GDM1 (cell line): ENCODE measurements at places on chromosomes 1 and 21.

DNA sequence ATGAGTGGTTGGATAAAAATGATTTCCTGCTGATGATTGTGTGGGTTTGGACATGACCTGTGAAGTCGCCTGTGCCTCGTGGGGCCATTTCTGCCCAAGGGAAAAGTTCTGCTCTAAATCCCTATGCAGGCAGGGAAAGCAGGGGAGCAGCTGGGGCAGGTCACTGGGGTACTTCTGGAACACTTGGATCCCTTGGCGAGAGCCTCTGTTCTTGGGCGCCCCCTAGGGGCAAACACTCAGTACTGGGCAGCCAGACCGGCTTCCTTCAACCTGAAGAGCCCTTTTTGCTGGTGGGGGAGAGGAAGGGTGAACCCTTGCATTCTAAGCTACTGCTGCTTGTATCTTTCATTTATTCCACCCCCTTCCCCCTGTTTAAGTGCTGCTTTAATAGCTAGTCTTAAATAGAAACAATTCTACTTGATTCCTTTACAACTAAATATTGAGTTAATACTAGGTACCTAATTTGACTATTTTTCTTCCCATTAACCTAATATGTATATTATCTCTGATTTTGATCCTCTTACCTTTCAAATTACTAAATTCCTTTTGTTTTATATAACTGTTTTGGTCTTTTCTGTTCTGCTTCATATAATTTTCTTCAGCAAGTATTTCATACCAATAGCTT is 5.1 kb upstream of the CLEC20A start:
- DNase-seq = peak; percentile 33

DNA sequence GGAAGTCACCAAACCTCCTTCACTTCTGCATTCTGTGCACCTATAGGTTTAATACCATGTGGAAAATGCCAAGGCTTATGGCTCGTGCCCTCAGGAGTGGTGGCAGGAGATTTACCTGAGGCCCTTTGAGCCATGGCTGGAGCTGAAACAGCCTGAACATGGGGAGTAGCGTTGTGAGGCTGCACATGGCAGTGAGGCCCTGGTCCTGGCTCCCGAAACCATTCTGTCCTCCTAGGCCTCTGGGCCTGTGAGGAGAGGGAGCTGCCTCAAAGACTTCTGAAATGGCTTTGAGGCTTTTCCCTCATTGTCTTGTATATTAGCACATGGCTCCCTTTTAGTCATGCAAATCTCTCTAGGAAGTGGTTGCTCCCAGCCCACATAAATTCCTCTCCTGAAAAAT is 20.6 kb downstream of the PTGFR start:
- no peak for DNase-seq

- DNase-seq = no peak
Measured at GRCh38 chr1:244283772-244284171, 167.9 kb downstream of the ADSS2 start.

- DNase-seq = no peak
Measured at GRCh38 chr1:117615474-117615873, 9.6 kb downstream of the TENT5C start.

- DNase-seq = no peak
Measured at GRCh38 chr1:247824023-247824422, at the start of gene OR14A16. Gene OR14A16, minus strand, starts transcription at chr1:247824119. Its CDS starts 8,390 bp downstream, at chr1:247815729.

DNA sequence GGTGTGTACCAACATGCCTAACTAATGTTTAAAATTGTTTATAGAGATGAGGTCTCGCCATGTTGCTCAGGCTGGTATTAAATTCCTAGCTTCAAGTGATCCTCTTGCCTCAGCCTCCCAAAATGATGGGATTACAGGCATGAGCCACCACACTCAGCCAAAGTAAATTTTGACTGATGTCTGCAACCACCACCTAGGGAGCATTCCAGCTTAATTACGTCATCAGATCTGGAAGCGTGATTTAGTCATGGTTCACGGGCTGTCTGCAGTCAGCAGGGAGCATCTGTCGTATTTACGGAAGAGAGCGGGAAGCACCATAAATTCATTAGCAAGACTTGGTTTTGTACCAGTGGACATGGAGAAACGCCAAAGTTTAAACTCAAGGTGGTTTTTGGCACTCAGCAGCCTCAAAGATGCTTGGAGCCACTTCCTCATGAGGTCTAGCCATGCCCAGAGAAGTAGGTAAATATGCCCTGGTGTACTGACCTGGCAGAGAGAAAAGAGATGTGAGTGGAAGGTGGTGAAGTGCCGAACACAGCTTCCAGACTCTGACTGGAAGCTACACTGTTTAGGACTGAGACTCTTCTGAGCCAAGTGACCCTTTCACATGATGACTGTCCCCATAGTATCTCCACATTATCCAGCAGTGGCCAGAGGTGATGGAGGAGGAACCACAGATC is 60.8 kb upstream of the SLC35F3 start:
- DNase-seq = no peak

DNA sequence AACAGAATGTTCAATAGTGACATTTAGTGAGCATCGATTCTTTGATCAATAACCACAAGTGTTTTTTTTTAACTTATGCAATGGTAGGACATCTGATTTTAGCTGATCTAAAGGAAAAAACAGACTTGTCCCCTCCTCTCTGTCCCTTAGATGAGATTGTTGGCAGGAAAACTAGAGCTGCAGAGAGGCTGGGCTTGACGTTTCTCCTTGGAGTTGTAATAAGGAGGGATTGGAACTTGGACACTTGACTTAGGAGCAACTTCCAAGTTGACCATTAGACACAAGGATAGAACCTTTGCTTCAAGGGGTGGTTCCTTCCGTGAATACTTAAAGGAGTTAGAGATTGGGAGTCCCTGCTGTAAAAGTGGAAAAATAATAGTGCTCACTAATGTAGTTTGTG is 49.9 kb downstream of the KAZN start:
- no peak for DNase-seq

DNA sequence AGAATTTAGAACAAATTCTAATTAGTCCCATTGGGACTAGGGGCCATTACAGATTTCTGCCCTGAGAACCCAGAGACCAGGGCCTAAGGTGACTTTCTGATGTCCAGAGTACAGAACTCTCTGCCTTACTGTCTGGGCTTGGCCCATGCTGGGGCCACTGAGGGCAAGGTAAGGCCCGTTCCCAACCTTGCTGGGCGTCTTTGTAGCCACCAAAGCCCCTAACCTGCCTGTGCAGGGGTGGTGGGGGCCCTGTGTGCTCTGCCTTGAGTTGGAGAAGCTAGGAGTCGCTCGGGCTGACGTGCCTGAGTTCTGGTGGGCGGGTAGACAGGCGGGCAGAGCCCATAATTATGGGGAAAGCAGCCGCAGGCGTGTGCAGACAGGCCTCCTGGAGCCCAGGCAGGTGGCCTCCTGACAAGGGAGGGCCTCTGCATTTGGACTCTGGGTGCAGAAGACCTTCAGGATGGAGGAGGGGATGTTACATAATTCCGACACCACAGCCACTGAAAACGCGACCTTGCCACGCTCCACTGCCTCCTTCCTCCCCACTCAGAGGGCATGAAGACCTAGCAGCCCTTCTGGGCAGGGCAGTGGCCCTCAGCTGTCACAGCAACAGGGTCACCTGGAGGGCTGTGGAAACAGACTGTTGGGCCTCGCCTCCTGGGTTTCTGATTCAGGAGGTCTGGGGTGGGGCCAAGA is 239.9 kb upstream of the TMEM51 start:
- no peak for DNase-seq

DNA sequence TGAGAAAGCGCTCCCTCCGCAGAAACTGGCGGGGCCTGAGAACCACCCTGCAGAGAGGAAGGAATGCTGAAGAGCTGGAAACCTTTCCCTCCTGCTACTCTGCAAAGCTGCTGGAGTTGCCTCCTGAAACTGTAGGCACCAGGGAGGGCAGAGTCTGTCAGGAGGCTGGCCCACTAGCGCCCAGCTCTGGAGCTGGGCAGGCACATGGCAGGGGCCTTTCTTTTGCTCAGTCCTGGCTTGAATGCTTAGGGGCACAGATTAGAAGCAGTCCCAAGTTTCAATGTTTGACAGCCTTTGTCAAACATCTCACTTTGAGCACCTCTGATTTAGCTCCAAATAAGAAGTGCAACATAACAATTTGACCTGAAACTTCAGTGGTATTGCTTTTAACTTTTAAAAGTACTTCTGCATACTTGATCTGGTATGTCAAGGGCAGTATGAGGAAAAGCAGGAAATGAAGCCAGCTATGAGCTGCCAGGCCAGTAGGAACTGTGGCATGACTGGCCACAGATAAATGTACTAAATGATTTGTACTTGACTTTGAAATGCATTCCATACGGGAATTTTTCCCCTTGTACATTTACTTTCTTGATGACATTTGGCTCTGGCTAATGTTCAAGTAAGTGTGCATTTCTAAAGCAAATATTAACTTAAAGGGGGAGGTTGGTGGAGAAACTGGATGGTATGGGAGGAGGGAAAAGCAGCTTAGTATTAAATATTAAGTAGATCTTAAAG is 7.2 kb downstream of the C1orf116 start:
- DNase-seq = peak; percentile 5

DNA sequence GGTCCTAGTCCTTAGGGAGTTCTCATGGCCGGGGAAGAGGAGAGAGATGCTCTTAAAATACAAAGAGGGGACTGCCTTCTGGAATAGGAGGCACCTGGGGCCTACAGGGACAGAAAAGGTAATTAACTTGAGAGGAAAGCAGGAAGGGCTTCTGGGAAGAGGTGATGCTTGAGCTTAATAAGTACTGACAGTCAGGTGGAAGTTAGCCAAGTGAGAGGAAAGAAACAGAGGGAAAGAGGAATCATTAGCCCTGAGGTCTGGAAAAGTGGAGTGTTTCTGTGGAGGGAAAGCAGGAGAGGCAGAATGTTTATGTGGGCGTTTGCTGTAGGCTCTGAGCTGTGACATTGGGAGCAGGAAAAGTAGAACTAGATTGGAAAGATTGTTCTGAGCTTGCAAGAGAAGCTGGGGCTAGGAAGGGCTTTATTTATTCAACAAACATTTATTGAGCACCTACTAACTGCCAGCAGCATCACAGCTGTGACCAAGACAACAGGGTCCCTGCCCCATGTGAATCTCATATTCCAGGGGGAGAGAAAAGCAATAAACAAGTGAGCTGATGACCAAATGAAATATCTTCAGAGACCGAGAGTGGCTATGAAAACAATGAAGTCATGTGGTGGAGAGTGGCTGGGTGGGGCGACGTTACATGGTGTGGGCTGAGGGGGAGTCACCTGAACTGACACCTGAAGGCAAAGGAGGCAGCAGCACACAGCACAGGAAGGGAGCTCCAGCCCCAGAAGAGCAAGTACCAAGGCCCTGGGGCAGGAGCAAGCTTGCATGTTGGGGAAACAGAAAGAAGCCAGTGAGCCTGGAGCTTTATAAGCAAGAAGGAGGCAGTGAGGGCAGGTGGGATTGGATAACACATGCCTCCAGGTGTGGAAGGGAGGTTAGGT is 4.4 kb upstream of the FNDC5 start:
- DNase-seq = no peak

- DNase-seq = peak; percentile 70
Measured at GRCh38 chr1:26677306-26678115, 18.3 kb upstream of the ARID1A start.
